ENCODE measurements at places on chromosomes 2 and 18.
A peak's percentile ranks its signal among the peaks of the same experiment; 100 is the strongest.

- DNase-seq = peak; percentile 3
Observed at GRCh38 chr2:213152065-213152794, 818 bp upstream of the IKZF2 start.

DNA sequence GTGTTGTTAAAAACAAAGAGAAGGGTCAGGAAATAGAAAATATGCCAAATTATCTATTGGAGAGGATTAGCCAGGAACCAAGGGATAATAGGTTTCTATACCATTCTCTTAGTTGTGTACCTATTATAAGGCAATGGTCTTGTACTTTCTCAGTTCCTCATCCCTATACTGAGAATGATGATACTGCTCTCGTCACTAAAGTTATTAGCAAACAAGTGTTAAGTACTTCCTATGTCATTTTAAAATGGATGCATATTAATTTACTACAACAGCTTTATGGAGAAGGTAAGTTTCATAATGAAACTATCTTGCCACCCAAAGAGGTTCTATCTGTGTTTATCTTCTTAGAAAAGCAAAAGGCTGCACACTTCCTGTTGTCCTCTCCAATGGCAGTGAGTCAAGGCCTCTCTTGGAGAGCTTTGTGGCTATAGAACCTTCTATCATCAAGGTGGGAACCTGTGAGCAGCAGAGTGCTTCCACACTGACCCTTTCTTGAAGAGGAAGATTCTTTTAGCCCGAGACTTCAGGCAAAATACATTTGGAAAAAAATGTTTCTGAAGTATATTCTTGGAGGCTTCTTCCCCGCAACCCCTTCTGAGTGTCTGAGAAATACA lies 460.7 kb upstream of the FANCL start:
- no peak for DNase-seq

DNA sequence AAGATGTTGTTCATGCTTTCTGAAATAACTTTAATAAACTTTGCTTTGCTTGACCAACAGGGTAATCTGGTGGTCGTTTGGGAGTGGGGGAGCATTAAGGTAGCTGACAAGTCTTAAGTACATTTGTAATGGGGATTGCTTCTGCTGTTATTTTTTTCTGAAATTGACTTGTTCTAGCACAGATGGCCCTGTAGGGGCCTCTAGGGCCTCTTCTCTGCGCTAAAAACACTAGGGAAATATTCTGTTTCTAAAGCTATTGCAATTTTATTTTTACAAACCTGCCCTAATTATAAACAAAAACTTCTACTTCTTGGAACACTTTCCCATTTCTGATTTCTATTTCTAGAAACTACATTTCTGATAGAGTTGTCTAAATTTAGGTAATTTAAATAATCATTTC lies 191.3 kb upstream of the KCNJ3 start:
- DNase-seq = no peak

- no peak for DNase-seq
Observed at GRCh38 chr2:114929225-114929624, 486.8 kb downstream of the DPP10 start.

DNA sequence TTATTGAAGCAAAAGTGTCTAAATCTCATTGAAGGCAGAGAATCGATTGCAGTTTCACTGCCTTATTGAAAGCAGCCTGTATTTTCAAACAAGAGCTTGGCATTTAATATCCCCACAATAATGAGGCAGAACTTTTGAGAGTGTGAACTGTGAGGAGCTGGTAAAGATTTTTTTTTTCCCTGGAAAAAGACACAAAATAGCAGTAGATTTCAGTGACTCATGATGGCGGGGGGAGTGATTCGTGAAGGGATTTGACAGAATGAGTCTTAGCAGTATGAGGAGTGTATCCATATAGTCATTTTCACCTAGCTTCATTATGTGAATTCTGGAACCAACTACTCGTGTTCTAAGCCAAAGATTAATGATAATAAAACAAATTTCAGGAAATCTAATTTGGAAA lies 242.9 kb downstream of the ARL6IP6 start:
- DNase-seq = no peak

All from stimulated activated CD4-positive, alpha-beta T cell treated with anti-CD3 and anti-CD28 coated beads, Interleukin-2, amount 100 ng/mL, for 48 hours (primary cell).